ENCODE measurements at places on chromosomes 16 and 17.

GRCh38 chr16:77430360-77430759 lies 4.5 kb downstream of the ADAMTS18 start:
- DNase-seq: no peak

GRCh38 chr16:83682868-83683235 lies 124.9 kb upstream of the HSBP1 start:
- DNase-seq: no peak

- no peak for DNase-seq
Measured at GRCh38 chr16:9929313-9929712, 252.9 kb downstream of the GRIN2A start.

GRCh38 chr17:44989552-44990138 lies 21.5 kb upstream of the C1QL1 start:
- DNase-seq: no peak

DNA sequence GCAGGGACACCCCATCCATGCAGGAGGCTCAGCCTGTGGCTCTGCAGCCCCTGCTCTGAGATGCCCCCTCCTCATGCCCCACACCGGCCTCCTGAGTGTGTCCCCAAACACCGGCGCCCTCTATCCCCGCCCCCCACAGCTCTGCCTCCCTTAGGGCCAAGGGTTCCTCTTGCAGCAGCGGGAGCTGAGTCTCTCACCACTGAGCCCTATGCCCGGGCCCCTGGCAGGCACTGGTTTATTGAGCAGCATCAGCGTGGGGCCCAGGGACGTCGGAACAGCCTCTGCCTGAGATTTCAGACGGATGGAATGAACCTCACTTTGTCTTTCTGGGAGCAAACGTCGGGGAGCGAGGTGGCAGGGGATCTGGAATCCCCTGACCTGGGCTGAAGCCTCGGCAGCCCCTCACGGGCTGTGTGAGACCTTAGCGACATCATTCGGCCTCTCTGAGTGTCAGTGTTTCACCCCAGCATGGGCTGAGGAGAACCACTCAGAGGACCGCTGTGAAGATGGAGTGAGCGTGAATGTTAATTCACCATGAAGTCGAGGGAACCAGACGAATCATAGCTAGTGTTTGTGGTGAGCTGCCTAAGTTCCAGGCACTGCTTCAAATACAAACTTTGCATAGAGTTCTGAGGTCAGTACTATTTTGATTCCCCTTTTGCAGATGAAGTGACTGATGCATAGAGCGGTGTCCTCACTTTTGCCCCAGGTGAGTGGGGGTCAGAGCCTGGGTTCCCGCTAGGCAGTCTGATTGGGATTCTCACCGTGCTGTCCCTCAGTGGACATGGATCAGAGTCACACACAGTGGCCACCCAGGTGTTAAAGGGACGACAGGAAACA lies 5.3 kb upstream of the C16orf74 start:
- no peak for DNase-seq

DNA sequence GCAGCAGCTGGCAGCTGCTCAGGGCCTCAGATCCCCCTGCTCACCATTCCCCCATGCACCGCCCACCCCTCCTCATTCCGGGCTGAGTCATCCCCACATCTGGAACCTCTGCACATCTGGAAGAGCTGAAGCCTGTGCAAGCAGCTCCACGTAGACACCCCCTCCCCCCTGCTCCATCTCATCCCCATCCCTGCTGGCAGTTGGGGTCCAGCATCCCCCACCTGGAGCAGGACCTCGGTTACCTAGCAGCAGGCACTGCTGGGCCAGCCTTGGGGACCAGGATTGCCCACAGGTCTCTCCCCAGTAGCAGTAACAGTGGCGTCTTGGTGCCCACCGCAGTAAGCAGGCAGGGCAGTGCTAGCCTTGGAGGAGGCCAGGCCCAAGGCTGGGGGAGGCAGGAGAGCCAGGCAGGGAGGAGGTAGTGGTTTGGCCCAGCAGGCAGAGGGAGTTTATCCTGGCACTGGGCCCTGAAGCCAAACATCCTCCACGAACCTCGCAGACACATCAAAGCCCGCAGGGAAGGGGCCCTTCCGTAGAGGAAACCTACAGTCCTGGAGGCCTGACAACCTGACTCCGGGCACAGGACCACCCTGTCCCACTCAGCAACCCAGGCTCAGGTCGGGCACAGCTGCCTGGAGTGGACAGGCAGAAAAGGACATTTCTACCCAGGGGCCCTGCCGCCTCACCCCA lies 7.7 kb upstream of the TMEM92 start:
- DNase-seq: no peak

Data from suppressor macrophage treated with lipopolysaccharide for 1 hour (primary cell).